Stimulated activated CD4-positive, alpha-beta T cell treated with anti-CD3 and anti-CD28 coated beads, Interleukin-1b, Interleukin-23, amount 100 ng/mL, for 1 hour (primary cell): ENCODE measurements at places on chromosomes 1 and 21.

- no peak for DNase-seq
Observed at GRCh38 chr21:45982758-45983648, 1.4 kb downstream of the COL6A1 start.

GRCh38 chr1:153792631-153793041, 17.4 kb downstream of the SLC27A3 start:
- DNase-seq, result no peak

- DNase-seq, result no peak
Observed at GRCh38 chr1:230086151-230086550, 19.1 kb downstream of the GALNT2 start.

- no peak for DNase-seq
Observed at GRCh38 chr1:183881387-183882131, 76.6 kb downstream of the RGL1 start.

DNA sequence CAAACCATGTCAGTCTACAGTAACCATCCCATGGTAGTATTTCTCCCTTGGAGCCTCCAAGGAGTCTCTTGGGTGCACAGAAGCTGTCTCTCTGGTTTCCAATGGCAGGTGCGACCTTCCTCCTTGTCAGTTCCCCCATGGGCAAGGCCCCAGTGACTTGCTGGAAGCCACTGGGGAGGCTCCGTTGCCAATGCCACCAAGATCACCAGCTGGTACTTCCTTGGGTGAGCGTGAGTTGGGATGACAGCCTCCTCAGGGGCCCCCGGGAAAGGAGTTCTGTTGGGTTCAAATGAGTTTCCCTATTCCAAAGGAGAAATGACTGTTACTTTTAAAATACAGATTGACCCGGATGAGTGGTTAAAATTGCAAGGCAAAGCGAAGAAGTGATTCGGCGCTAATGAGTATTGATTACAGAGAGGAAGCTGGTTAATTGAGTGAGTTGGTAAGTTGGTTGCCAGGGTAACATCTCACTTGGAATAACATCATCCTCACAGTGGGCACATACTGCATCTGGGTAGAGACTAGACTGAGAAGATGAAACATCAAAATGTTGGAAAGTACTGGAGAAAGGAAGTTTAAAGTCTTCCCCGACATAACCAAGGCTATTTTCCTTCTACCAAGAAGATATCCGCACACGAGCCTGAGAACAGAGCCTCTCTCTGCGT, 53.0 kb upstream of the LAPTM5 start:
- DNase-seq, result no peak

DNA sequence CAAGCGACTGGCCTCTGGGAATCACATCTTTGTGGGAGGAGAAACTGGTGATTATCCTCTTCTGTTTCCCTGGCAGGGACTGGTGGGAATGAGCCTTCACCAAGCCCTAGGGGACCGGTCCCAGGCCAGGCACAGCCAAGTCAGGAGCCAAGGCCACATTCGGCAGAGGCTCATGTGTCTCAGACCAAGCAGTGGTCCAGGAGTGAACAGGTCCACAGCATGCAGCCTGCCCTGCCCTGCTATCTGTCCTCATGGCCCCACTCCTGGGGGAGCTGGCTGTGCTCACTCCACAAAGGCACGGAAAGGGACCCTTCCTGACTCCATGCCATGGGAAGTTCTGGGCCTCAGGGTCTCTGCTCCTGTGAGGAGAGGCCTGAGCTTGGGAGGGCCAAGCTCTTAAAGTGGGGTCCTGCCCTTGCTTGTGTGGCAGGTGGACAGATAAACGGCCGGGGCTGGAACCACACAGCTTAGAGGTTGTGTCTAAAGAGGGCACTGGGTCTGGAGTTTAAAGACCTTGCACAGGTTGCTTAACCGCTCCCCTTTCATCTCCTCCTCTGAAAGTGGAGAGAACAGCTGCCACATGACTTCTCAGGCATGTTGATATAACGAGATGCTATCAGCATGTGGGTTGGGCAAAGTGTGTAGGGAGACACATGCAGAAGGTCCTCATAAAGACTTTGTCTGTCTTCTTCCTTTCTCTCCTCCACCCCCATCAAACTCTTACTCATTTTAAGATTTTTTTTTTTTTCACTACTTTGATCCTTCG, 57.5 kb downstream of the CASQ2 start:
- no peak for DNase-seq

DNA sequence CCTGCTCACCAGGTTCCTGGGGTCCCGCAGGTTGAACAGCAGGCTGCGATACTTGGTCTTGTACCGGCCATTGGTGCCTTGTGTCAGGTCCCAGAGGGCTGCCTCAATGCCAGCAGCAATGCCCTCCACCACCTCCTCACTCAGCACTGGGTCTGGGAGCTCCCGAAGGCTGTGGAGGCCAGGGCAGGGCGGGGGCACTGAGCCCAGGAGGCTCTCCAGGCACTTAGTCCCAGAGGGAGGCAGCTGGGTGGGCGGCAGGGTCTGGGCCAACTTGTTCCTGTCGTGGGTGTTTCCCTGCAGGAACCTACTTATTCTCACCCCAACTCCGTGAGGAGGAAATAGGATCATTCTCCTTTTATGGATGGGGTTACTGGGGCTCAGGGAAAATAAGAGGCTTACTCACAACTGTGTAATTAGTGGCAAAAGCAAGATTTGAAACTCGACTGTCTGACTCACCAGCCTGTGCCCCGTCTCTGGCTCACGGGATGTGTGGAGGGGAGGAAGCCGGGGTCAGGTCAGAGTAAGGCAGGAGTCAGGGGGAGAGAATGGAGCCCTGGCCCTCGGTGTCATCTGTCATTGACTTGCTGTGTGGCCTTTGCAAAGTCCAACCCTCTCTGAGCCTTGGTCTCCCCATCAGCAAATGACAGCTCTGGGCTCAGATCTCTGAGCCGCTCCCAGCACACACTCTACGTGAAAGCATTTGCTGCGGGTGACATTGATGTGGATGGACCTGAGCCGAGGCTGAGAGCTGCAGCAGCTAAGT, 17.2 kb downstream of the SPOCD1 start:
- no peak for DNase-seq

DNA sequence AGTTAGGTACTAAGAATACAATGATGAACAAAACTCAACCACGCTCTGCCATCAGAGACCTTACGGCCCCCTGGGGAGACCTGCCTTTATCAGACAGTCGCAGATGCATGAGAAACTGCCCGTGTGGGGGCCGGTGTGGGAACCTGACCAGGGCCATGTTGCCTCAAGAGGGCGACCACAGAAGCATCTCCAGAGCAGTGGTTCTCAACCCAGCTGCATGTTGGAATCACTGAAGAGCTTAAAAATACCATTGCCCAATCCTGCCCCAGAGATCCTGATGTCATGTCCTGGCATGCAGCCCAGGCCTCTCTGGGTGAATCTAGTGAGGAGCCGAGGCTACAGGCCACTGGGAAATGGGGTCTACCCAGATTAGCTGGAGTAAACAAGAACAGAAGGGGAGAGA, 108.7 kb downstream of the PRDM2 start:
- no peak for DNase-seq

- no peak for DNase-seq
Observed at GRCh38 chr1:155968670-155969069, 9.7 kb downstream of the ARHGEF2 start.

GRCh38 chr1:68808351-68808750, 311.5 kb upstream of the DEPDC1 start:
- DNase-seq, result no peak

DNA sequence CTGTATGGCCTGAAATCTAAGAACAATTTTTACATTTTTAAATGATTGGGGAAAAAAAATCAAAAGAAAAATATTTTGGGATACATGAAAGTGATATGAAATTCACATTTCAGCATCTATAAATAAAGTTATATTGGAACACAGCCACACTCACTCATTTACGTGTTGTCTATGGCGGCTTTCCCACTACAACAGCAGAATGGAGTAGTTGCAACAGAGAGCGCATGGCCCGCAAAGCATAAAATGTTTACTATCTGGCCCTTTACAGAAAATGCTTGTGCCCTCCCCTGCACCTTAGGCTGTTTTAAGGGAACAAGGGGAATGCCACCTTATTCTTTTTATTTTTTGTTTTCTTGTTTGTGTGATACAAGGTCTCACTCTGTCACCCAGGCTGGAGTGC, 3.5 kb downstream of the KLHDC8A start:
- no peak for DNase-seq

DNA sequence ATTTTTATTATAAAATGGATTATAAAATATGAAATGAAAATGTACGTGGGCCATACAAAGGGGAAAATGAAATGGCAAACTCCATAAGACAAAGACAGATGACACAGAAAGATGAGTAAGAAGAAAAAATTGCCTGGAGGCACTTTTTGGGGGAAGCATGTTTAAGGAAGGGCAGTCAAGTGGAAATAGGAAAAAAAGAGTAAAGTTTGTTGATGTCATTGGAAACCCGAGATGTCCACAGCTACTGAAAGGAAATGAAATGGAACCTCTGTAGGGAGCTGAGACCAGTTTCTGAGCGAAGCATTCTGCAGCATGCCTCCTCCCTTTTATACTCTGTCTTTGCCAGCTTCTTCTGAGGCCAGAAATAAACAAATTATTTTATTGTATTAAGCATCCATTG, 203.4 kb upstream of the UBE2U start:
- no peak for DNase-seq

DNA sequence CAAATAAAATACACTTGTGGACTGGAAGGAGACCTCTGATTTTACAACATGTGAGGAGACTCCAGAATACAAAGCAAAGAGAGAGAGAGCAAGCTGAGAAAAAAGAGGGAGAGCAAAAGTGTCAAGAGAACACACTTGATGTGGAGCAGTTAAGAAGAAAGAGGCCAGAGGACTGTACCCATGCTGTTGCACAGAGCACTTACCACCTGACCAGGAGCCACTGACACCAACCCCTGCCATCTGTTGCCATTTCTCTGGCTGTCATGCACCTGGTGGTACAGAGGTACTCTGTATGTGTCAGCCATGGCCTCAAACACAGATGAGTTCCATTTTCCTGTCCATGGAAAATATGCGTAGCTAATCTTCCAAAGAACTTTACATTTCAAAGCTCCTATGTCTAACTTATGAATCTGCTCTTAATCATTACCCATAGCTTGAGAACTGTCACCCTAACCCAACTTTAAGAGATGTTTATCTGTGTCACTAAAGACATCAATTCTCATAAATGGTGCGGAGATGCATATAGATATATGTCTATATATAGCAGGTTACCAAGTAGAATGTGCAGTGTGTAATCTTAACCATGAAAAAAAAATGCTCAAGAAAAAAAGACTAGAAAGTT, 32.8 kb upstream of the ABCD3 start:
- DNase-seq, result no peak

DNA sequence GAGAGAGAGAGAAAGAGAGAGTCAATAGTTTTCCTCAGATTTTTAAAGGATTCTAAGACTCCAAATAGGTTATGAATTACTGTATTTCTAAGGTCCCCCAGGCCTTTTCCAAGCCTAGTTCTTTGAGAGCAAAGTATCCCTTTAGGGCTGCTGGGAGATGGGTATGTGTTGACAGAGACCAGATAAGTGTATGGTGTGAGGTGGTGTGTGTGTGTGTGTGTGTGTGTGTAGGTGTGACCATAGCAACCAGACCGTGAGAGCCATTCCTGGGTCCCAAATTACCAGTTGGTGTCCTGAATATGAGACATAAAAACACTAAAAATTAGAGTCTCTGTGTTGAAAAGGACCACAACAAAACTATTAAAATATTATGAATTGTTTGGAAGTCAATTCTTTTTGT, 41.7 kb upstream of the DNAJC6 start:
- DNase-seq, result no peak

DNA sequence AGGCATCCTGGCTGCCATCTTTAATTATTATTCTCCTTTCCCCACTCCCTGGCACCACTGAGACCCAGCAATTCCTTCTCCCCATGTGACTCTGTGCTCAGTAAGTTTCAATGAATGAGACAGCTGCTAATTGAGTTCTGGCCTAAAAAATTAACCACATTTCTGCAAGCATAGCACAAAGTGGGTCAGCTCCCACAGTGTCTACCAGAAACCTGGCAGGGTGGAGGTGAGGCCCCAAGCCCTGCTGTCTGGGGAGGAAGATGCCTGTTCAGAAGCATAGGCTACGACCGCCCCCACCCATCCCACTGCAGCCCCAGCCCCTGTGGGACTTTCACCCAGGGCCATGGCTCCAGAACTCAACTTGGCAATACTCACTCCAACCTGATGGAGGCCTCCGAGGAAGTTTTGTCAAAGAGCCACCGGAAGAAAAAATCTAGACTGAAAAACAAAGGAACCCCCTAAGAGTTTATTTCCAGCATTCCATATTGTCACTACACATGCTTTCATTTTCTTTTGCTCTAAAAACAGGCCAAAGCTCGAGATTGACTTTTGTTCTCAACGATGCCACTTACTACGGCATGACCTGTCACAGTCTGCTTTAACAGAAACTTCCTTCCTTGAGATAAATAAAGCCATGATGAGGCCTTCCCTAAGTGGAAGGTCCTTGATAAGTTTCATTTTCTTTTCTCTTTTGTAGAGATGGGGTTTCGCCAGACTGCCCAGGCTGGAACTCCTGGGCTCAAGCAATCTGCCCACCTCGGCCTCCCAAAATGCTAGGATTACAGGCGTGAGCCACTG, 26.5 kb downstream of the TMEM63A start:
- DNase-seq, result no peak

GRCh38 chr1:248838357-248839167, 538 bp downstream of the ZNF672 start:
- DNase-seq, result peak; percentile 72

DNA sequence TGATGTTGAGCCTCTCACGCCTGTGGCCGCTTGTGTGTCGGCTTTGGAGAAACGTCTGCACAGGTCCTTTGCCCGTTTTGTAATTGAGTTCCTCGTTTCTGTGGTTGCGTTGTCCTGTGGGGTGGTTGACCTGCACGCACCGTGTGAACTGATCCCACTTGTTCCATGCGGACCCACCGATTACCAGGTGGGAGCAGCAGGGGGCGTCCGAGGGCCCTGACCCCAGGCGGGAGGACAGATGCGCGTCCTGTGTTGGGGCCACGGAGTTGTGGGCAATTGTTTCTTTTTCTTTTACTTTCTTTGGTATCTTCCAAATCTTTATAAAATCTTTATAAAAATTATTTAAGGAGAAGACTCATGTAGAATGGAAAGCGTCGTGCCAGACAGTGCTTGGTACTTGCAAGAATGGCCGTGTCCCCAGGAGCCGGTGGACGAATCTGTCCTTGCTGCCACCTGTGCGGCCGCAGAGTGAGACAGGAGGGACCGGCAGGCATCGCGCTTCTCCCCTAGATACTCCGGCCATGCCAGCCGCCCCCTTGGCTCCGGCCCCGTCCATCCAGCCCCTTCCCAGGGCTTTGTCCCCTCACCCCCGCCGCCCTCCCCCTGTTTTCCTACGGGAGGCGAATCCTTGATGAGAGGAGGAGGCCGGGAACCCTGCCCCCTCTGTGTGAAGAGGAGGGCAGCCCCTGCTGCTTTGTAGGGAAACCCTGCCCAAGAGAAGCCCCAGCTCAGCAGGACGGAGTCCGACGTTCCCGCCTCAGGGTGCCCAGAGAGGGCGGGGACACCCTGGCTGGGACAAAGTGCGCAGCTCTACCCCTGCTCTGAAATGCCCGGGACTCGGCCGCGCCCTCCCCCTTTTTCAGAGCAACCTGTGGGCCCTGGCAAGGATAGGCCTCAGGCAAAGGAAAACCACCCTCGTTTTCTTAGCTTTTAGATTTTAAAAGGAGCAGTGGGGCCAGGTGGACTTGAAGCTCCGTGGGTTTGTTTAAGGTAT, 41.7 kb downstream of the PRKCZ start:
- DNase-seq, result peak; percentile 10

GRCh38 chr1:211642870-211643269, 32.6 kb downstream of the NEK2 start:
- no peak for DNase-seq

- DNase-seq, result no peak
Observed at GRCh38 chr1:1080122-1080757, 6.1 kb upstream of the RNF223 start.

- DNase-seq, result no peak
Observed at GRCh38 chr1:62529227-62529626, 68.1 kb upstream of the ANGPTL3 start.

- peak; percentile 73 for DNase-seq
Observed at GRCh38 chr1:204431310-204432184, 19.9 kb upstream of the PPP1R15B start.
